ENCODE measurements at places on chromosomes 12 and 14.

DNA sequence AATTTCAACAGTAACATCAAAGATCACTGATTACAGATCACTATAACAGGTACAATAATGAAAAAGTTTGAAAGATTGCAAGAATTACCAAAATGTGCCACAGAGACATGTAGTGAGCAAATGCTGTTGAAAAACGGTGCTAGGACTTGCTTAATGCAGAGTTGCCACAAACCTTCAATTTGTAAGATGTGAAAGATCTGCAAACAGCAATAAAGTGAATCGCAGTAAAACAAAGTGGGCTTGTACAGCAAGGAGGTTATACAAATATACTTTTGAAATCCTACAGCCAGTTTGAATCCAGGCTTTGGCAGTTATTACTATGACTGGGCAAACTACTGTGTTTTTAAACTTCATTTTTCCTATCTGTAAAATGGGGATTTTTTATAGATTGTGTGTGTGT is 1.0 kb upstream of the PLEKHA5 start:
- DNase-seq, result no peak

DNA sequence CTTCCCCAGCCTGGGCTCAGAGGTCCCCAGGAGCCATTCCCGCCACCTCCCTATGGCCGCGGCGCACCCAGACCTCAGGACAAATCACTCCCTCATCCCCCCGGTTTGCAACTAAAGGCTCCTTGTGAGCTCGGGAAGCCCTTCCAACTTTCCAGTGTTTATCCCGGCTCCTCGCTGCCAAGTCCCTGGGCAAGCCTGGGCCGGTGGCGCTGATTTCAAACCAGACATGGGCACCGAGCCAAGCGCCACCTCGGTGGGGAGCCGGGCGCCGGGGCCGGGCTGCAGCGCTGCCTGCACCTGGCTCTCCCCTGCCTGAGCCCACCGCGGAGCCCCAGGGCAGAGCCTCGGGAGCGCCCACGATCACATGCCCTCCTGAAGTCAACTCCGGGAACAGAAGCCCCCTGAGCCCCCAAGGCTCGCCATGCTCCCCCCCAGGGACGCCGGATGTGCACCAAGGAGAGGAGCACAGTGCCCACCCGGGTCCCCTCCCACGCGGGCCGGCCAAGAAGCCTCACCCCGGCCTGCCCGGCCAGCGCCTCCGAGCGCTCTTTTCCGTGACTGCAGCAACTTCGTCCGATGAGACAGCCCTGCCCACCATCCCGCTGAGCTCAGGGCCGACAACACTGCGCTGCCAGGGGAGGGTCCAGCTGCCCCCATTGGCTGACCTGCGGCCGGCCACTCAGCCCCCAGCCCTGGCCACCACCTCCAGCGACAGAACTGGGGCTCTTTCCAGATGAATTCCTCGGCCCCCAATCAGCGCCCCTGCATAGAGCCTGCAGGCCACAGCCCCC is 50.0 kb downstream of the NCOR2 start:
- DNase-seq, result peak; percentile 69

- peak; percentile 72 for DNase-seq
Measured at GRCh38 chr14:21852061-21852664, 178.5 kb upstream of the OR4E1 start.

DNA sequence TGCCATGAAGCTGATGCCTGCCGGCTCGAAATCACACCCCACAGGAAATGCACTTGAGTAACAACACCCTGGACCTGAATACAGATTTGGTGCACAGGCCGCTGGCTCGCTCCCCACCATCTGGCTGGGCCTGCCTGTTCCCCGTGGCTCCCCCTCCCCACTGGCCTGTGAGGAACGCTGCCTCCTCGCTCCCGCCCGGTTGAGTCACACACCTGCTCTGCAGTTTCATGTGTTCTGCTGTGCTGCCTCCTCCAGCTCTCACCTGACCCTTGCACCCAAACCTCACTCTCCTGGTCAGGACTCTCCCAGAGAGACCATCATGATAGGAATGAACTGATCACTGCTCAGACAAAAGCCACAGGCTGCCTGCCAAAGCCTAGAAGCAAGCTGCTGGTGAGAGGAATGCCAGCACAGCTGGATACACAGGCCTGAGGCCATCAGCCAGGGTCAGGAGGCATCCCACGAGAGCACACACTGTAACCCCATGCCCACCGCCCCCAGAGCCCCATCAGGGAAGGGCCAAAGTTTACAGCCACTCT is 3.8 kb upstream of the SIVA1 start:
- DNase-seq, result no peak

DNA sequence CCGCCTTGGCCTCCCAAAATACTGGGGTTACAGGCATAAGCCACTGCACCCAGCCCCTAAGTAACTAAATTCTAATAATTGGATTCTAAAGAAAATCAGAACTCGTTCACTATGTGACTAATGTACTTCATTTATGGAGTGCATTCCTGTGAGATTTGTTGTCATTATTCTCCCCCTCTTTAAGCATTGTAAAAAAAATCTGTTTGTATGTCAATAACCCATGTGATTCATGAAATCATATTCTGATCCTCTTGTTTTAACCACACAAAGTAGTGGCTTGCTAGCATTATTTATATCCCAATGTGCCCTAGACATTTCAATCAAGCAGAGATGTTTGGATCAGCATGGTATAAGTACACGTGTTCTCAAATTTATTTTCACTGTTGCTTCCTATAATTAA is 78.2 kb upstream of the OSBPL8 start:
- DNase-seq, result no peak

Measured in ecto neural progenitor cell (in vitro differentiated cells).